ENCODE measurements at places on chromosomes 2 and 18.

DNA sequence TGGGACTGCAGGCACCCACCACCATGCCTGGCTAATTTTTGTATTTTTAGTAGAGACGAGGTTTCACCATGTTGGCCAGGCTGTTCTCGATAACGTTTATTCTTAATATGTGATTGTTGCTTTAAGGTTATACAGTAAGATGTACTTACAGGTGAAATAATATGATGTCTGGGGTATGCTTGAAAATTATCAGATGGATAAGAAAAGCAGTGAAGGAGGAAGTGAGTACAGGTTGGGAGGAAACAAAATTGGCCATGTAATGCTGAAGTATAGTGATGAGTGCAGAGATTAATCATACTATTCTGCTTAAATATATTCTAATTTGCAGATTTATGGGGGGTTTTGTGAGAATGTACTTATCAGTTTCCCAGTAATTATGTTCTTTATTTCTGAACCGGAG, 3.0 kb downstream of the GCC2 start:
- DNase-seq, result no peak

DNA sequence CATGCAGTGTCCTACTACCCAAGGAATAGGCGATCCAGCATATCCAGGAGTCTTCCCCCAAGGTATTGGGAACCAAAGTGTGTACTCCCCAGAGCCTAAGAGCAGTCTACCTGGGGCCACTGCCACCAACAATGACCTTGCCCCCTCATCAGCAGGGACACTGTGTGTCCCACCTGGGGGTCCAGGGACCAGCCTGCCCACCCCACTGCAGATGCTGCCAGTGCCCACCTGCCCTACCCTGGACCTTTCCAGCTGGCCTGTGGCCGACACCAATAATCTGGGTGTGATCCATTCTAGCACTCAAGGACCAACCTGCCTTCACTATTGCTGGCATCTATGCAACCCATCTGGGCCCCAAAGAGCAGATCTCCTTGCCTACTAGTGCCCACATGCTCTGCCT, 32.2 kb downstream of the DNAH7 start:
- no peak for DNase-seq

DNA sequence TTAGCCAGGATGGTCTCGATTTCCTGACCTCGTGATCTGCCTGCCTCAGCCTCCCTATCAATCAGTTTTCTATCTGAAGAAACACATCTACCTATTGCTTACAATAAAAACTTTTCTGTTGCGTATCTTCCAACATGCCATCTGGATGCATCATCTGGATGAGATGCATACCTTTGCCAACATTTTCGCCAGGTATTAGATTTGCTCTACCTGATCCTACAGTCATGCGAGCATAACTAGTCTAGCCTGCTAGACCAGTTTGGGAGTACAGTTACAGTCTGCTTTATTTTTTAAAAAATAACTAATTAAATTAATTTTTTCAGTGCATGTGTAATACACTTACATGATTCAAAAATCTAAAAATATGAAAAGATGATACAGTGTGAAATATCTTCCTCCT, 334.0 kb upstream of the MEX3C start:
- DNase-seq, result no peak

GRCh38 chr2:154447727-154448418, 250.6 kb upstream of the KCNJ3 start:
- no peak for DNase-seq
